ENCODE measurements at places on chromosomes 13 and 19.
A peak's percentile ranks its signal among the peaks of the same experiment; 100 is the strongest.

- DNase-seq = no peak
Observed at GRCh38 chr13:98233127-98233526, 56.1 kb upstream of the RNF113B start.

DNA sequence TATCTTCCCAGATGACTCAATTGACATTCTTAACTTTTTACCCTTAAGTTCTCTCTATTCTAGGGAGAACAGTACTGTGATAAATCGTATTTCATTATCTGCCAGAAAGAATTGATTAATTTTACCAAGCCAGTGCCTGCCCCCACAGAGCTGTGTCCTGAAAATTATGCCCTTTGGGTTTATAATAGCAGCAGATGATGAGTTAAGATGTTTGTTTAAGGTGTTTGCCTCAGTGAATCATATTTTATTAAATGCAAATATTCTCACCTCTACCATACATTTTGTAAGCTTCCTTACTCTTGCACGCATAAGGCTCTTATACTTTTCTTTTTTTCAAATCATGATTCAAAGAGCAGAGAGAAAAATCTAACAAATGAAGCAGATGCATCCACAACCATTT lies 318.6 kb downstream of the DCT start:
- DNase-seq = no peak

- DNase-seq = no peak
Observed at GRCh38 chr19:47022140-47022536, 2.5 kb downstream of the NPAS1 start.

GRCh38 chr19:5106191-5106726 lies 137.3 kb downstream of the KDM4B start:
- DNase-seq = no peak

DNA sequence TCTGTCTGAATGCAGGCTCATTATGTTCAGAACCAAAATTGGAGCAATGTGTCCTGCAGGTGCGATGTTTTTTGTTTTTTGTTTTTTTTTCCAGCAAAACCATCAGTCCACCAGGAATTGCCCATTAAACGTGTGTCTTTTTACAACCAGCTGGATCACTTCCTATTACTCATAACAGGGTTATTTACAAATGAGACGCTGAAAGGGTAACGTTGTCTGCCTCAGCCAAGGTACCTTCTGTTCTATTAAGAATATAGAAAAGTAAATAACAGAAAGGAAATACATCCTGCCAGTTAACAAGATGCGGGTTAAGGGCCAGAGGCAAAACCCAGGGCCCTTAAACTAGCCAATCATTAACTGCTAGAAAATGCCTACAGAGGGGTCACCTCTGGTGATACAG lies 590.4 kb downstream of the TBC1D4 start:
- no peak for DNase-seq

DNA sequence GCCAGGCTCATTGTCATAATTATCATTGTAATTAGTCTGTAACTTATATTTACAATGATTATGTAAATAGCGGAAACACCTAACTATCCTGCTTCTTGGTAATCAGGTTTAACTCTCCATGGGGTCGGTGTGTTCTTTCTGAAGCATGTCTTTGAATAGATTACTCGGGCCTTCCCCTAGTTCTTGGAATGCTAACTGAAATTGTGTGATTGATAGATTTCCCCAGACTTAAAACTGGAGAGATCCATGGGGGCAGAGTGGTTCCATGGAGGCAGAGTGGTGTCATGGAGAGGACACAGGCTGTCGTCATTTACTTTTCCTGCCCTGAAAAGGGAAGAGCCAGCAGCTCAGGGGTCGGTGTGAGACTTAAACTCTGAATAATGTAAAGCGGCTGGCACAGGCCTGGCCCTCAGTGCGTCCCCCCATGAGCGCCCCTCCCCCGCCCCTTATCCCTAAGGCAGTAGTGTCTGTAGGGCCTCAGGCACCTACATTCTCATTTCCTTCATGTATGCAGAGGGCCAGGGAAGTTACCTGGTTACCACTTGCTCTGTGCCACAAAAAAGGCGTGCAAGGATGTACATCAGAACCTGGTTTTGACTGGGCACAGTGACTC lies 225.1 kb downstream of the TM9SF2 start:
- no peak for DNase-seq

GRCh38 chr13:49629196-49629938 lies 1.1 kb downstream of the ARL11 start:
- no peak for DNase-seq

DNA sequence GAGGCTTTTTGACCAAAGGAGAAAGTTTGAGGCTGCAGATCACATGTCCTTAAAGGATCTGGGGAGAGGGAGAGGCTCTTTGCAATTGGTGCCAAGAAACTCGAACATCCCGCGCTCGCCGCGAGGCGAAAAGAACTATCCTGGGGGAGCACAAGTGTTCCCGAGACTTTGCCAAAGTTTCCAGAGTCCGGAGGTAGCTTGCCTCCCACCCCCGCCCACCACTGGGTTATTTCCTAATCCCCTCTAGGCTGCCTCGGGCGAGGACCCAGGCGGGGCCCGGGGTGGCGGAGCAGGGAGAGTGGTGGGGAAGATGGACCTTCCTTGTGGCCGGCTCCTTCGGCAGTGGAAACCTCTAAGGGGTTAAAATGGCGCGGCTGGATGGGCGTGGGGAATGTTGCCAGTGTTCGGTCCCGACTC lies 114.5 kb downstream of the KCNRG start:
- no peak for DNase-seq

DNA sequence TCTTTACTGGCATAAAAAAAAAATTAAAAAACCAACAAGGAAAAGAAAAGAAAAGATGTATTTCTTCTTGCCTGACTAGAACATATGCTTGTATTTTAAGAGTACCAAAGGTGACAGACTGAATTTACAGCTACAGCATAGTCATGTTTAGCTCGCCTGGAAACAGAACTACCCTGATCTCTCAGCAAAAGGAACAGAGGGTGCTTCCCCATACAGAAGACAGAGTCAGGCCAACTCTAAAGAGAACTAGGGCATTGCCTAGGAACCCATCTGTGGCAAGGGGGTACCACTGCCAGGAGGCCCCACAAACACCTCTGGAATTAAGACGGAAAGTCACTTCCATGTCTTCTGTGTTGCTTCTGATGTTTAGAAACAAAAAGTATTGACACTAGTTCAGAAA lies 252.1 kb upstream of the STARD13 start:
- DNase-seq = no peak

GRCh38 chr19:708154-709143 lies at the start of gene PALM:
Gene PALM, plus strand, starts transcription at chr19:708935. Its CDS starts 212 bp downstream, at chr19:709147.
- no peak for DNase-seq

GRCh38 chr13:102799426-102800144 lies 666 bp downstream of the BIVM start:
- no peak for DNase-seq

DNA sequence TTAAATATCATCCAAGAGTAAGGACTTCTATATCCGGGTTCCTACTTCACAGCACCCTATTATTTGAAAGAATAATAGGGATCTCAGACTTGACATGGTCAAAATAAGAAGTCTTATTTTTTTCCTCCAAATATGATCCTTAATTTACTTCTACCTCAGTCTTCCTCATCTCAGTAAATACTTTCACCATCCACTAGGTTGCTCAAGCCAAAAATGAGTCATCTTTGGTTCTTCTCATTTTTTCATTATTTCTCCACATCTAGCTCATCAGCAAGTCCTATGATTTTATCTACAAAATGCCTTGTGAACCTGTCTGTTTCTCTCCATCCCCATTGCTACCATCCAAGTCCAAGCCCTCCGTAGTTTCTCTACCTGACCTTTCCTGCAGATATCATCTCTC lies 121.9 kb upstream of the GJB6 start:
- DNase-seq = no peak

DNA sequence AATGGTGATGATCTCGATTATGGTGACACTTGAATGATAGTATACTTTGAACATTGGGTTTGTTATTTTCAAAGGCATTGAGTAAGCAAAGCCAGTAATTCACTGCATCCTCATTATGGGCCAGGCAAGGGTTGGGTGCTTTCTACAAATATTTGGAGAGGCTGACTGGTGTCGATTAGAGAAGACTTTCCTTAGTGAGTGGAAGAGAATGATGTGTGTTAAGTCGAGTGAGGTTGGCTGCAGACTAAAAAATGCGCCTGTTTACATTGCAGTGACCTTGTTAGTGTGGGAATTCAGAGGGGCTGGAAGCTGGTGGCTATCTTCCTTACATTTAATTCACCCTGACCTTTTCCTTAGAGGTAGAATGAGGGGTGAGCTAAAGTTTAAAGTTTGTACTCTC lies 22.4 kb upstream of the RNF113B start:
- DNase-seq = no peak

- DNase-seq = no peak
Observed at GRCh38 chr19:30046522-30046921, 104.5 kb downstream of the URI1 start.

DNA sequence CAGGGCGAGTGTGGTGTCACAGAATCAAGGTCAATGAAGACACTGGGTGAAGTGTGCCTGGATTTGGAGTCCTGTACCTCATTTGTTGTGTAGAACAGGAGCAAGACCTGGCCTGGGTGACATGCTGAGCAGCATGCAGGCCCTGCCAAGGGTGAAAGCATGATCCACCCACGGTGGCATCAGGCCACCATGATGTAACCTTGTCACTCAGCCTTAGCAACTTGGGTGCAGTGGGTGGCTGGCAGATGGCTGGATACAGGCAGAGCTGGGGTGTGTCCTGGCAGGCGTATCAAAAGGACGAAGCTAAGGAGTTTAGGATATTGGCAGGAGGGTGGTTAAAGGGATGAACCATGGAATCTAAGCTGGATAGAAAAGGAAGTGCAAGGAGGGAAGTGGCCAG lies 10.3 kb downstream of the THSD1 start:
- DNase-seq = no peak

- DNase-seq = no peak
Observed at GRCh38 chr19:15466851-15467733, 2.7 kb upstream of the RASAL3 start.

- no peak for DNase-seq
Observed at GRCh38 chr13:25042151-25042865, 53.6 kb upstream of the PABPC3 start.

GRCh38 chr19:58118979-58119733 lies 21.1 kb upstream of the ZSCAN18 start:
- no peak for DNase-seq

- DNase-seq = no peak
Observed at GRCh38 chr19:2282062-2282861, at the start of gene PEAK3. Gene PEAK3, minus strand, starts transcription at chr19:2282175. Its CDS starts 1,244 bp downstream, at chr19:2280931.

DNA sequence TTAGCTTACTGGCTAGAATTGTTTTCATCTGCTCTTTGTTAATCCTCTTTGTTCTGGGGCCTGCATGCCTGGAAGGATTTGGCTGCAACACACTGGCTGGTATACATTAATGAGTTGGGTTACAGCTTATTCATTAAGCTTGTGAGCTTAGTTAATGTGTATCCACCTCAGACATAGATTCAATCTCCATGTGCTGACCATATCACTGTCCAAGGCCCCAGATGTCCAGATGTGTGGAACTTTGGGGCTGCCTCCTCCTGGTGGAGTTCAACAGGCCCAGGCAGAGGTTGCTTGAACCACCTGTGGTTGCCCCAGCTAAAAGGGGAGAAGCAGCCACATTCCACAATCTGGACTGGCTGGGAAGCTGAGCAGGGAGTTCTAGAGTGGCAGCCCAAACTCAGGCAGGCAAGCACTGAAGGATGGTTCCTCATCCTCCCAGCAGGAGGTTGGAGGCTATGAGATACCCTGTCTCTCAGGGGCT lies 5.4 kb downstream of the DIAPH3 start:
- DNase-seq = no peak

GRCh38 chr13:39148513-39148961 lies 110.3 kb downstream of the NHLRC3 start:
- no peak for DNase-seq

- no peak for DNase-seq
Observed at GRCh38 chr19:18269070-18269723, 5.1 kb downstream of the IQCN start.

DNA sequence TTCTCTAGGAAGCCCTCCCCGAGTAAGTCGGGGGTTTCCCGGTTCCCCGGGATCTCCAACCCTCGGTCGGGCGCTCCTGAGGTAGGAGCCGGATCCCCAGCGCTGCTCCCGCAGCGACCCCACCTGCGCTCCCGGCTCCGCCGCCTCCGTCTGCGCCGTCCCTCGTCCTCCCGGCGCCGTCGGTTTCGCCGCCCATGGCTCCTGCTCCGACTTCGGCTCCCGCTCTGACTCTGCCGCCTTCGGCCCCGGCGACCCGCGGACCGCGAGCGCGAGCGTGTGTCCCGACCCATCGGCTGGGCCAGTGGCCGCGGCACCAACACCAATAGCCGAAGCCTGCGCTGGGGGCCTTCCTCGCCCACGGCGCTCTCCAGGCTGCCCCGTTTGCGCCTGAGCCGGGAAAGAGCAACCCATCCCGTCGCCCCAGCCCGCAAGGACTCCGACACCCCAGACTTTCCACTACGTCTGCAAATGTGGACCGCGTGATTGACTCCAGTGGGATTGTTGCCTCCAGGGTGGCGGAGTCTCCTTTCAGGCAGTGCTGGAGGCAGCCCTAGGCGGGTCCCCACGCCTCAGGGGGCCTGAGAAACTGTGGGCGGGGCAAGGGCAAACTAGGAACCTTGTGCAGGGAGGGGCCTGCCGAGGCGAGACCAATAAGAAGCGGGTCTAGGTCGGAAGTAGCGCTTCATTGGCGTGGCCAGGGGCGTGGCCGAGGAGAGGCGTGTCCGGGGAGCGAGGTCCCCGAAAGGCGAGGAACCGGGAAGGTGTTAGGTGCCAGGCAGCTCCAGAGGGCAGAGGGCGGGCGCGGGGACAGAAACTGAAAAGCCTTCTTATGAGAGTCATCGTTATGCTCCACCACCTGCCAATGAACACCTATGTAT lies at the start of gene CACTIN:
Gene CACTIN, minus strand, starts transcription at position 318 of the 878 bp plus-strand sequence. Its CDS starts 28 bp downstream, at position 290.
- peak; percentile 97 for DNase-seq

GRCh38 chr13:103539265-103539664 lies 473.0 kb upstream of the SLC10A2 start:
- DNase-seq = no peak

DNA sequence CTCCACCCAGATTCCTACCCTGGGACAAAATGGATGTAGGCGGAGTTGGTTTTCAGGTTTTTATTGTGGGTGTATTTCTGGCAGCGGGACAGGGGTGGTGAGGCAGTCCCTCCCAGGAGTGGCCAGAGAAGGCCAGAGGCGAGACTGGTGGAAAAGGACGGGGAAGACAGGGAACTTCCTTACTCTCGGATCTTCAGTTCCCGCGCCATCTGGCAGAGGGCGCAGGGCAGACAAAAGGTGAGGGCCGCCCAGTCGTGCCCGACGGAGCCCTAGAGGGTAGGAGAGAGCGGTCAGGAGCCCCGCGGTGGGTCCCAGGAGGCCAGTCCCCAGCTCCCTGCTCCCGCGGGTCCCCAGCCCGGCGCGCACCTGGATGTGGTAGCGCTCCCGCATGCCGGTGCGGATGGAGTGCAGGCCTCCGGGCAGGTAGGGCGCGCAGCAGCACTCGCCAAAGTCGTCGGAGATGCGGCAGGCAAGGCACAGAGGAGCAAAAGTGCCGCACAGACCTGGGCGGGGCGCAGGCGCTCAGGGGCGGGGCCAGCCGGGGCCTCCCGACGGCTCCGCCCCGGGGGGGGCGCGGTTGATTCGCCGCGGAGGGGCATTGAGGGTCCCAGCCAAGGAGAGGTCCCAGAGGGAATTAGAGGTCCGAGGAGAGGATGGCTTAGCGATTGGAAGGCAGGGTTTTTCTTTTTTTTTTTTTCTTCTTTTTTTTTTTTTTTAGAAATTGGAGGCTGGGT lies 3.0 kb downstream of the CNFN start:
- DNase-seq = peak; percentile 35

- DNase-seq = no peak
Observed at GRCh38 chr19:32558607-32559228, 22.3 kb upstream of the PDCD5 start.
